ENCODE measurements at places on chromosomes 2 and 18.

DNA sequence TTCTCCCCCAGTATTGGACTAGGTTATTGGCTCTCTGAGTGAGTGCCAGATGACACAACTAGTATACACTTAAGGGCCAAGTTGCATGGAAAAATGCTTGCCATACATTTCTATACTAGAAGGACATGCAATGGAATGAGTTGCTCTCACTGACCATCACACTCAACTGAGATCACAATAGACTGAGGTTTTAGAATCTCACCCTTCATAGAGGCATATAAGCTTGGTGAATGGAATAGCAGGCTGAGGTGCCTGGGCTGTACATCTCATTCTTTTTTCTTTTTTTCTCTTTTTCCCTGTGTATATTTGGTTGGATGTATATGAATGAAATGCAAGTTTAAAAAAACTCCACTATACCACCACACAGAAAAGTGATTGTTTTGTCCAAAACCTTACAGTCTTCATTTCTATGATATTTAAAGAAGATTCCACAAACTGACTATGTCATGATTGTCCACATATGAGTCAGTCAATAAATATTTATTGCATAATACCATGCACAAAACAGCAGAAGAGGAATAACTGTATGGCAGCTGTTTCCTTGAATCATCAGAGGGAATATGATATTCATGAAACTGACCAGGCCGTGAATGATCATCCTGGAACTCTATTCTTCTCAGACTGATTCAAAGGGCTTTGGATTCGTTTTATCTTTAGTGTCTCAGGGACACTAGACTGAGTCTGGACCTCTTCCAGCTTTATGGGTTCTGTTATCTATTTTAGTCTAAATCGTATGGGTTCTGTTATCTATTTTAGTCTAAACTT is 122.6 kb upstream of the STK17B start:
- DNase-seq = no peak
- peaks cover 36% of the 10 kb centered on the region for H3K4me1 ChIP-seq
- no peak overlapping the region for H3K4me3 ChIP-seq
- H3K36me3 ChIP-seq = no peaks in the 10 kb centered on the region

DNA sequence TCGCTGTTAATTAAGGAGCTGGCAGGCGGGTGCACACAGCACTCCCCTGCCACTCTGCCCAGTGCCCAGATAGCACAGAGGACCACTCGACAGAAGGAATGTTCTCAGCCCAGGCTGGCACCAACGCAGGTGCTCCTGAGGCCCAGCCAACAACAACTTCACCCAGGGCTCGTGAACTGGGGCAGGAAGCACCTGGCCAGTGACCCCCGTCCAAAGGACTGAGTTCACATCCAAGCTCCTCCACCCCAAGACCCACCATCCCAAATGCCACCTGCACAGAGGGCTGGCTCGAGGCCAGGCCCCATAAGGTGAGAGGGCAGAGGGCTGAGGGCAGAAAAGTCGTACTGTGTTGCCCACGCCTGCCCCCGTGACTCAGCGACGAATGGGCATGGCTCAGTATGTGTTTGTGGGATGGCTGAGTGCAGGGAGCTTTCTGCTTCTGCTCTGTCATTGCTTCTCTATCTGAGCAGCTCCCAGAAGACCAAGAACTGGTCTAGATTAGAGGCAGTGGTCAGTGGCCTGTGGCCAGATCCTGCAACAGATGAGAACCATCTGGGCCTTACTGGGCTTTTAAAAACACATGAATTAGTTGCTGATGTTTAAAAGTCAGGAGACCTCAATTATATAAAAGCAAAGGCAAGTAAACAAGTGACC is 68.4 kb downstream of the POLR1A start:
- peak overlapping the region; percentile 94 for H3K27ac ChIP-seq
- no peaks in the 10 kb centered on the region for H3K27me3 ChIP-seq
- peaks cover 100% of the 10 kb centered on the region for H3K36me3 ChIP-seq
- DNase-seq = peak; percentile 70
- H3K4me1 ChIP-seq = peaks cover 86% of the 10 kb centered on the region

DNA sequence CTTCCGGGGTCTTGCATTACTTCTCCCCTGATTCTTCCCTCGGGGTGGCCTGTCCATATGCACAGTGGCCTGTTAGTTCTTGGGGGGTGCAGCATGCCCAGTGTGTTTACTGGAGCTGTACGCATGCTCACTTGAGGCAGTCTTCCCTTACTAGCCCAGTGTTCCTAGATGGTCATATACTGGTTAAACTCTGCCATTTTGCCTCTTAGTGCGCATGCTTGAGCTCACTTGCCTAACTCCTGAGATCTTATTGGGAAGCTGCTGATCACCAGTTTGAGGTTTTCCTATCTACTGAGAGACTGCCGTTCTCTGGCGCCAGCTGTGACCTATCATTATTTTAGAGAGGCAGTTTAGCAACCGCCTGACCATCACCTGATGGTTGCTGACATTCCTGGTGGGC is 571.2 kb downstream of the ADCYAP1 start:
- no peak for DNase-seq
- H3K27ac ChIP-seq = no peak overlapping the region
- no peaks in the 10 kb centered on the region for H3K4me1 ChIP-seq
- no peaks in the 10 kb centered on the region for H3K36me3 ChIP-seq
- no peaks in the 10 kb centered on the region for H3K27me3 ChIP-seq
- no peak overlapping the region for H3K4me3 ChIP-seq

DNA sequence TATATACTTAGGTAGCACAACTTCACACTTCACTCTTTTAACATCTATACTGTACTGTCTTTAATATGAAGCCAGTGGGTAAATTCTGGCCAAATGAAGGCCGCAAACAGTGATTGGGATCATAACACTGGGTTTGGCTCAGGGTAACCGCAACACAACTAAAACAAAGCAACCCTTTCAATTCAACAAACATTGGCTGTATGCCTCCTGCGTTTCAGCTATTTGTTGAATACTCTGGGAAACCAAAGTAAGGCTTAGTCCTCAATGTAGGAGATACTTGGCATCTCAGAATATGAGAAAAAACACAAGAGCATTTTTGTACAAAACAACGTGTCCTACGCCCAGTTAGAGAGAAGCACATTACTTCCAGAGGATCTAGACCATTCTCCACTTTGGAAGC is 693.3 kb upstream of the KLHL29 start:
- no peak overlapping the region for H3K4me3 ChIP-seq
- no peaks in the 10 kb centered on the region for H3K4me1 ChIP-seq
- no peak overlapping the region for H3K27ac ChIP-seq
- no peak for DNase-seq
- no peaks in the 10 kb centered on the region for H3K27me3 ChIP-seq
- H3K36me3 ChIP-seq = no peaks in the 10 kb centered on the region

- H3K27me3 ChIP-seq = peaks cover 61% of the 10 kb centered on the region
- peak within 1 kb of the TSS; percentile 89 for H3K4me3 ChIP-seq
These were observed at the start of gene CDCA7 for GRCh38 chr2:173354582-173355131. TSS of gene CDCA7 (plus strand) at chr2:173354872. CDS start at chr2:173354964, 92 bp downstream.

DNA sequence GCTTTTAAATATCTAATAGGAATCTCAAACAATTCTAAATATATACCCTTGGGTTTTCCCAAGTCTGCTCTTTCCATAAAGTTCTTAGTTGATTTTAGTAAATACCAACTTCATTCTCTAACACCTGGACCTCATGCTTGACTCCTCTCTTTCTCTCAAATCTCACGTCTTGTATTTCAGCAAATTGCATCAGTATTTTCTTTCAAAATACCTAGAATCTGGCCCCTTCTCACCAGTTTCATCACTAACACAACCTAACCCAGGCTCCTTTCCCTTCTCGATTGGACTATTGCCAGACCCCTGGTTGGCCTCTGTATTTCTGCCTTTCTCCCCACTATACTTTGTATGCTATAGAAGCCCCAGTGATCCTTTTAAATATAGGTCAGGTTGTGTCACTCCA is 23.0 kb upstream of the FAM171B start:
- DNase-seq = no peak
- no peak overlapping the region for H3K4me3 ChIP-seq
- H3K4me1 ChIP-seq = no peaks in the 10 kb centered on the region
- H3K27ac ChIP-seq = no peak overlapping the region
- H3K36me3 ChIP-seq = peaks cover 89% of the 10 kb centered on the region

DNA sequence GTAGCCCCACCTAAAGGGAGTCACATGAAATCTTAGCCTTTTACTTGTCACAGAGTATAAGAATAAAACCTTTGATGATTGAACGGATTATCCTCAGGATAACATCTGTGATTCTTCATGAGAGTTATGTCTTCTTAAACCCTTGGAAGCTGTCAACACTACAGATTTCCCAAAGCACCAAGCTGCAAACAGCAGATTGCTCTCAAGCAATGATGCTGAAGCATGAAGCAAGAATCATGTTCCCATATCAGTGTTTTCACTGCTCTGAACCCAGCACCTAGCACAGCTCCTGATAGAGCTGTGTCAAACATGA is 47.6 kb upstream of the CELF4 start:
- no peaks in the 10 kb centered on the region for H3K27me3 ChIP-seq
- H3K4me3 ChIP-seq = no peak overlapping the region
- no peak for DNase-seq
- no peaks in the 10 kb centered on the region for H3K36me3 ChIP-seq

- no peaks in the 10 kb centered on the region for H3K4me1 ChIP-seq
- DNase-seq = no peak
- no peak overlapping the region for H3K4me3 ChIP-seq
- no peaks in the 10 kb centered on the region for H3K36me3 ChIP-seq
These were observed 473.5 kb downstream of the RIT2 start for GRCh38 chr18:42641996-42642395.

- H3K4me1 ChIP-seq = no peaks in the 10 kb centered on the region
- H3K27me3 ChIP-seq = no peaks in the 10 kb centered on the region
- H3K4me3 ChIP-seq = no peak overlapping the region
- no peak overlapping the region for H3K27ac ChIP-seq
- no peak for DNase-seq
- no peaks in the 10 kb centered on the region for H3K36me3 ChIP-seq
These were observed 96.6 kb downstream of the MEIS1 start for GRCh38 chr2:66531567-66531966.

- H3K27ac ChIP-seq = no peak within 1 kb of the TSS
- H3K4me3 ChIP-seq = peak within 1 kb of the TSS; percentile 71
- peak; percentile 41 for DNase-seq
- H3K4me1 ChIP-seq = peaks cover 9% of the 10 kb centered on the region
These were observed at the start of gene CERKL for GRCh38 chr2:181656450-181657291. TSS of gene CERKL (minus strand) at chr2:181657105. CDS start at chr2:181657006, 99 bp downstream.

GRCh38 chr2:19484736-19485135 is 126.3 kb upstream of the OSR1 start:
- DNase-seq = no peak
- peaks cover 22% of the 10 kb centered on the region for H3K27me3 ChIP-seq
- peaks cover 7% of the 10 kb centered on the region for H3K4me1 ChIP-seq
- H3K4me3 ChIP-seq = no peak overlapping the region

- H3K27ac ChIP-seq = no peak overlapping the region
- no peaks in the 10 kb centered on the region for H3K36me3 ChIP-seq
These were observed 219.6 kb downstream of the RND3 start for GRCh38 chr2:150267651-150268415.

DNA sequence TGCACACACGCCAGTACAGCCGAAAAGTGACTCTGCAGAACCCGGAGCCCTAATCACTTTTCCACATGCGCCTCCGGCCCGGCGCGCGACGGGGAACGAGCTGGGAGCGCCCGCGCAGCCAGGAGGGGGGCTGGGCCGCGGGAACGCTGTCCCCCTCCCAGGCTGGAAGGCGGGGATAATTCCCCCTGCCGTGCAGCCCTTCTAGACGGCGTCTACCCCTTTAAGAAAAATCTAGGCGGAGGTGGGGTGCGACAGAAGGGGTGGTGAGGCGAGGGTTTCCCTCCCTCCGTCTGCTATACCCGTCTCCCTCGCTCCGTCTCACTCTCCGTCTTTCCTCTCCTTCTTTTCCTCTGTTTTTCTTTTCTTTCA is 2.4 kb downstream of the CYP26B1 start:
- peak overlapping the region; percentile 55 for H3K4me3 ChIP-seq
- peaks cover 77% of the 10 kb centered on the region for H3K27me3 ChIP-seq
- no peak for DNase-seq
- no peaks in the 10 kb centered on the region for H3K36me3 ChIP-seq
- peaks cover 48% of the 10 kb centered on the region for H3K4me1 ChIP-seq

- no peak overlapping the region for H3K4me3 ChIP-seq
- no peaks in the 10 kb centered on the region for H3K4me1 ChIP-seq
- H3K27me3 ChIP-seq = peaks cover 8% of the 10 kb centered on the region
- no peak overlapping the region for H3K27ac ChIP-seq
These were observed 105.4 kb downstream of the FHOD3 start for GRCh38 chr18:36402765-36403396.

GRCh38 chr2:78984386-78984785 is 41.1 kb upstream of the REG3G start:
- H3K4me1 ChIP-seq = no peaks in the 10 kb centered on the region
- H3K4me3 ChIP-seq = no peak overlapping the region
- no peak overlapping the region for H3K27ac ChIP-seq

- no peak overlapping the region for H3K27ac ChIP-seq
- H3K4me1 ChIP-seq = peaks cover 12% of the 10 kb centered on the region
- H3K4me3 ChIP-seq = no peak overlapping the region
- no peaks in the 10 kb centered on the region for H3K36me3 ChIP-seq
- H3K27me3 ChIP-seq = peaks cover 81% of the 10 kb centered on the region
These were observed 5.2 kb downstream of the ASIC4 start for GRCh38 chr2:219519526-219519916.

GRCh38 chr2:96601382-96602292 is 36.5 kb downstream of the KANSL3 start:
- H3K27ac ChIP-seq = peak overlapping the region; percentile 86
- H3K4me1 ChIP-seq = peaks cover 18% of the 10 kb centered on the region
- no peaks in the 10 kb centered on the region for H3K27me3 ChIP-seq
- no peak for DNase-seq
- peaks cover 94% of the 10 kb centered on the region for H3K36me3 ChIP-seq
- H3K4me3 ChIP-seq = no peak overlapping the region

DNA sequence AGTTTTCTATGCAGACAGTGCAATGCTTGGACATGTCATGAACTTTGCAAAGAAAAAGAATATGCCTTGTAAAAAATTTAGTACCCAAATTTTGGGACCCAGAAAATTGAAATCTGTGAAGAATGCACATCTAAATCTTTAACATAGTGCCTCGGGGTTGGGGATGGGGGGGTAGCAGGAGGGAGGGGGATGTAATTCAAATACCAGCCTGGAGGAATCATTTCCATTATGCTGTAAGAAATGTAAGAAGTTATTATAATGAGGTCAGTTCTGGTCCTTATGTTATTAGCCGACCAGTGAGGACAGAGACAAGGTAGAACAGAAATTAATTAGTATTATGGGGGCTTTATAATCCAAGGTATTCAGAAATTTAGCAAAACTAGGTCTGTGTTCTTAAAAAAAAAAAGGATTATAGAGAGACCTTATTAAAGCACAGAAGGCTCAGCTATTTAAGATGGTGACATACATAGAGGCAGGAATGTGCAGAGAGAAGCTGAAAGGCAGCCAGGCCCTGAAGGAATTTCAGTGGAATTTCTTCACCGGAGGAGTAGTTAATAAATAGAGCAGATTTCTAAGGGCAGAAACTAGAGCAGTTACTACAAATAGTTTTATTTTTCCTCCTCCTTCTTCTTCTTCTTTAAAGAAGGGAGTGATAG is 89.0 kb upstream of the RBMS1 start:
- no peaks in the 10 kb centered on the region for H3K27me3 ChIP-seq
- no peak overlapping the region for H3K27ac ChIP-seq
- H3K4me1 ChIP-seq = peaks cover 3% of the 10 kb centered on the region
- H3K4me3 ChIP-seq = no peak overlapping the region
- no peaks in the 10 kb centered on the region for H3K36me3 ChIP-seq
- DNase-seq = no peak

DNA sequence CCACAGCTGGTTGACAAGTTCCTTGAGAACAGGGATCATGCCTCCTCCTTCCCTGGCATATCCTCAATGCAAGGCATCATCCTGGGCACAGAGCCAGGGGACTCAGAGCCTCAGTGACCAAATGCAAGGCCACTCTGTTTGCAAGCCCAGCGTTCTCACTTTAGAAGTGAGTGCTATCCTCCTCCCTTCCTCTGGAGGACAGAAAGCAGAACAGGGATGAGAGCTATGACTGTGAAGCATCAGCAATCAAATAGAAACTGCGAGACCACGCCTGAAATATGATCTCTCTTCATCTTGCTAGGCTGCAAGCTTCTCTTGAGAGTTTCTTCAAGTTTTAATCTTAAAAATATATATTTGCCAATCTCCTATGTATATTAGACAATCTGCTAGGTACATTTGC is 119.8 kb downstream of the LRATD1 start:
- no peaks in the 10 kb centered on the region for H3K4me1 ChIP-seq
- H3K27me3 ChIP-seq = no peaks in the 10 kb centered on the region

All from activated T-cell treated with anti-CD3 and anti-CD28 coated beads, Interleukin-2, amount 50 U/mL, for 24 hours (primary cell).